Activated naive CD8-positive, alpha-beta T cell treated with anti-CD3 and anti-CD28 coated beads, Interleukin-2, amount 50 U/mL, for 16 hours (primary cell): ENCODE measurements at places on chromosomes 1 and 21.
A peak's percentile ranks its signal among the peaks of the same experiment; 100 is the strongest.

- DNase-seq = no peak
These were observed 80.8 kb upstream of the HNRNPU start for GRCh38 chr1:244945109-244945671.

GRCh38 chr1:192518700-192519099 is 56.9 kb upstream of the RGS1 start:
- no peak for DNase-seq

DNA sequence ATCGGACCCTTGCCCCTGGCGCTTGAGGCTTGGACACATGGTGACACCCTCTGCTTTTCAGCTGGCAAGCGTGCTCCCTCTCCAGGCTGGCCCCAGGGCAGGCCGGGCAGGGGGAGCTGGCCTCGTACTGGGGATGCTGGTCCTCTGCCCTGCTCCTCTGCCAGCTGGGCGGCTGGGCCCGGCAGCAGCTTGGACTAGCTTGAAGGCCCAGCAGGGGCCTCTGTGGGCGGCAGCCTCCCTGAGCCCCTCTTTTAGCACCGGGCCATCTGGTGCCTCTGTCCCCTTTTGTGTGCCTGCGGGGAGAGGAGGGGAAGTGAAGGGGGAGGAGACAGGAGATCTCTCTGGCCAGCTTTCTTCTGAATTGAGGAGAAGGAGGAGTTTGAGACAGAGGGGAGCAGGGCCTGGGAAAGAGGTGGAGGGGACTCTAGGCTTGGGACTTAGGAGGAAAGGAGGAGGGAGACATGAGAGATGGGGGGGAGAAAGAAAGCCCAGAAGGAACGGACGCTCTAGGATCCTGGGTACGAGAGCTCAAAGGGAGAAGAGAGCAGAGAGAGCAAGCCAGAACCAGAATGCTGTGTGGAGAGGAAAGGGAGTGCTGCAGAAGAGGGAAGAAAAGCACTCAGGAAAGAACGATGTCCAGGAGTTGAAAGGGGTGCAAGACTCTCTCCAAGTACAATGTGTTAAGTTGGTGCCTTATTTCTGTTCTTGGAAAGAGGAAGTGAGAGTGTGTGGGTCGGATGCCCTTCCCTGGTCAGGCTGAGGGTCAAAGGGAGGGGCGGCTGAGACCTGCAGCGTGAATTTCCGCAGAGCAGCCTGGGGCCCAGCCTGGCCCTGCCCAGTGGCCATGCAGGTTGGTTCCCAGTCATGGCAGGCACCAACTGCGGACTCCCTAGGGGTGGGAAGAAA is 40.3 kb downstream of the IER5 start:
- no peak for DNase-seq

- no peak for DNase-seq
These were observed 251.3 kb downstream of the SMYD3 start for GRCh38 chr1:246255773-246256172.

DNA sequence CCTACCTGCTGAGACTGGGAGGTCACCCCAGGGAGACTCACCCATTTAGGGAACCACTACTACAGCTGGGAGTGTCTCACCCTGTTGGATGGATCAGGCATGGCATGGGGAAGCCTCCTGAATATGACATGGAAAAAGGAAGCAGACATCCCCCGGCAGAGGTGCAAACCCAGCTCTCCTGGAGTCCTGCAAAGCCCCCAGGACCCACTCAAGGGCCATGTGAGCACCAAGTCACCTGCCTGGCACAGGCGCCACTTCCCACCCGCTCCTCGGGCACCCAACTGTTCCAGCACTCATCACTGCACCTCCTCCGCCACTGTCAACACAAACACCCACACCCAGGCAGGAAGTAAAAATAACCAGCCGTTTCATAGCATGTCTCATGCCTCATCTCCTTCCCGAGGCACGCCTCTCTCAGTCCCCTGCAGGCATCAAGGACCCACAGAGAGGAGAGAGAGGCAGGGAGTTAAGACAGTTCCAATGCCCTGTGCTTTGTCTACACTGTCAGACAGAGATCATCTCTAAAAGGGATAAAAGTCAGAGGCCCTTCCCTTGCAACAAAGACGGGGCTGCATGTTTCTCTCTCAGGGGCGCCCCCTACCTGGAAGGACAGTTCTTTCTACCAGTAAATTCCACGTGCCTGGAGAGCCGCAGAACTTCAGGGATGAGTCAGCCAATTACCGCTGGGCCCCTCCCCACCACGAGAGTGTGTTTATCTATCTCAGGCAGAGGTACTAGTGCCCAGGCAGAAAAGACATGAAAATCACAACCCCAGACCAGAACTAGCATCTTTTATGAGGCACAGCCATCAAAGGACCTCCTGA is 150.1 kb upstream of the SOD1 start:
- DNase-seq = peak; percentile 68

DNA sequence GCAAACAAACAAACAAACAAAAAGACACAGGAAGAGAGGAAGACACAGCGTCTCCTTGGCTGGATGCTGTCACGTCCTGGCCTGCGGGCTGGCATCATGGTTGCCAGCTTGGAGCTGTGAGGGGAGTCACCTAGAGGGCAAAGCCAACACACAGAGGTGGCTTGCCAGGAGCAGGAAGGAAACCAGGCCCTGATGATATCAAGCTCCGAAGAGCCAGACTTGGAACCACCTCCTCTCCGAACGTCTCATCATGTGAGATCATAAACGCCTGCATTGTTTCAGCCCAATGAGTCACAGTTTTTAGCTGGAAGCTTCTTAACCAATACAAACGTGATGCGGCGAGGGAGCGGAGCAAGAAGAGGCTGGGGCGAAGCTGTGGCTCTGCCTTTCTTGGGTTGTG is 8.7 kb downstream of the PLA2G2D start:
- no peak for DNase-seq

GRCh38 chr1:164610538-164611222 is 51.7 kb downstream of the PBX1 start:
- DNase-seq = no peak

- no peak for DNase-seq
These were observed 229.8 kb upstream of the ADAMTS5 start for GRCh38 chr21:27196651-27197050.

DNA sequence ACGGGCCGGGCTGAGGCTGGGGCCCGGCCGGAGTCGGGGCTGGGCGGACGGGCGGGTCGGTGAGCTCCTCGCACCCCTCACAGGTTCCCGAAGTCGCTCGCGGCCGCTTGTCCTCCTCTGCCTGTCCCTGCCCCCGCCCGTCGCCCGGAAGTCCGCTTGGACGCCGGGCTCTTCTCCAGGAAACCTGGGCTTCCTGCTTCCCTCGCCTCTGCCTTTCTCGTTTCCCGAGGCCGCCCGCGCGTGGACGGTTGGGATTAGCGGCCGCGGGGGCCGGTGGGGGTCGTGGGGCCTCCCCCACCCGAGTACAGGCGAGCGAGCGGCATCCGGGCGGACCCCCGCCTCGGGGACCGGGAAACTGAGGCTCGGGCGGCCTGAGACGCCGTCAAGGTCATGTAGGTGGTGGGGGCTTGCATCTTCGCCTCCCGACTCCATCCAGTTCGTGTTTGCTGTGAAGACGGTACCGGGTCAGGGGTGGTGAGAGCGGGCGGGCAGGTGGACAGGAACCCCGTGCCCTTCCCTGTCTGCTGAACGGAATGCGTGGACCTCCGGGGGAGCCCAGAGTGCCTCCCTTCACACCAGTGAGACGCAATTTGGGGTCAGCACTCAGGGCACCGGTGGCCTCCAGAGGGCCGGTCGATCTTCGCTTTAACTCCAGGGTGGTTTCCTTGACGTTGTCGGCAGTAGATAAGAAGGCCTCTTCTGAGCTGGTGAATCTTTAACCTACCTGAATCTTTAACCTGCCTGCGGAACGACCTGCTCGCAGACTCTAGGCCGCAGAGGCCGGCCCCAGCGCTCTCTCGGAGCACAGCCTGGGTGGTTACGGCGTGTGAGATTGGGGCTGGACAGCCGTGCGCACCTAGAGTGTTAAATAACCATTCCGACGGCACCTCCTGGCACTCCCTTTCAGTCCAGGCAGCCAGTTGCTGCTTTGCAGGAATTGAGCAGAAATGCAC is 686 bp downstream of the ARF1 start:
- no peak for DNase-seq

GRCh38 chr1:172466795-172467407 is 23.0 kb upstream of the PIGC start:
- DNase-seq = no peak

GRCh38 chr1:236868625-236869467 is 73.8 kb downstream of the MTR start:
- DNase-seq = no peak

DNA sequence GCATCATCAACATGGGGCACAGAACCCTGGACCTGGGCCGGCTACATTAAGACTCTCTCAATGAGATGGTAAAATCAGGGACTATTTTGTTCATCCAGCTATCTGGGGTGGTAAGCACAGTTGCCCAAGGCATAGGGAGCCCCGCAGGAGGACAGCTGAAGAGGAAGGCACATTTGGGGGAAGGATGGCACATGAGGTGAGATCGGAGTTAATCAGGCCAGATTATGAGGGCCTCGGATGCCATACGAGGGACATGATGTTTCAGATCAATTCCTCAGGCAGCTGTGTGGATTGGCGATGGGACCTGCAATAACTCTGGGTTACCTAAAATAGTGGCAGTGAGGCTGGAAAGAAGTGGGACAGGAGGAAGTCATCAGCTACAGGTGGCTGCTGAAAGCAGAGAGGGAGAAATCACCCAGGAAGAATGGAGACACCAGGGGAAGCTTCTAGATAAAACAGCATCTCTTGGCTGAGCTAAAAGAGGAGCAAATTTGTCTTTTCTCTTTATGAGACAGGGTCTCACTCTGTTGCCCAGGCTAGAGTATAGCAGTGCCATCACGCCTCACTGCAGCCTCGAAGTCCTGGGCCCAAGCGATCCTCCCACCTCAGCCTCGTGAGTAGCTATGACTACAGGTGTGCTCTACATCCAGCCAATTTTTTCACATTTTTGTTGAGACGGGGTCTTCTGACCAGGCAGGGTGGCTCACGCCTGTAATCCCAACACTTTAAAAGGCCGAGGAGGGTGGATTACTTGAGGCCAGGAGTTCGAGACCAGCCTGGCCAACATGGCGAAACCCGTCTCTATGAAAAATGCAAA is 21.1 kb downstream of the TOMM20 start:
- no peak for DNase-seq

- no peak for DNase-seq
These were observed 227.5 kb upstream of the LYPLAL1 start for GRCh38 chr1:218946147-218946546.

GRCh38 chr1:77900687-77901293 is 12.4 kb downstream of the NEXN start:
- DNase-seq = no peak
